Activated naive CD8-positive, alpha-beta T cell treated with anti-CD3 and anti-CD28 coated beads for 36 hours (primary cell): ENCODE measurements at places on chromosomes 6 and 20.

GRCh38 chr6:167975458-167975857 is 22.0 kb upstream of the KIF25 start:
- no peak for DNase-seq

DNA sequence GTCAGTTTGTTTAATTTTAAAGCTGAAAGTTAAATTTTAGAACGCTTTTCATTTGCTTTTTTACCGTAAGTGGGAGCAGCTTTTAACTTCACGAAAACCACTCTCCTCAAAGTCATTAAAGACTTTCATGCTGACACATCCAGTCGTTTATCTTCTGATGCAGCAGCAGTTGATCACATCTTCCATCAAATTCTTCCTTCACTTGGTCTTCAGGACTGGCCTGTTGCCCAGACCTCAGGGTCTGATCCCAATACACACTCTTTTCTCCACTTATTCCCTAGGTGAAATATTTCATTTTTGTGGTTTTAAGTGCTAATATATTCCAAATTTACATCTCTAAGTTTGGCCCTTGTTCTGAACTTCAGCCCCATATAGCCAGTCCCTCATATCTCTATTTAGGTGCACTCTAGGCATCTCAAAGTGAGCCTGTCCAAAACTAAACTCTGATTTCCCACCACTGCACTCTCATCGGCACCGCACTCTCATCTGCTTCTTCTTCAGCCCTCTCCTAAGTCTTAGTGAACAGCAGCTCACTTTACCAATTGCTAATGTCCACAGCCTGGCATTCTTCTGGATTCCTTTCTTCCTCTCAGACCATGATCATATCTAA is 20.4 kb downstream of the AFDN start:
- no peak for DNase-seq

- no peak for DNase-seq
Observed at GRCh38 chr6:10873374-10873773, 8.5 kb downstream of the GCM2 start.

DNA sequence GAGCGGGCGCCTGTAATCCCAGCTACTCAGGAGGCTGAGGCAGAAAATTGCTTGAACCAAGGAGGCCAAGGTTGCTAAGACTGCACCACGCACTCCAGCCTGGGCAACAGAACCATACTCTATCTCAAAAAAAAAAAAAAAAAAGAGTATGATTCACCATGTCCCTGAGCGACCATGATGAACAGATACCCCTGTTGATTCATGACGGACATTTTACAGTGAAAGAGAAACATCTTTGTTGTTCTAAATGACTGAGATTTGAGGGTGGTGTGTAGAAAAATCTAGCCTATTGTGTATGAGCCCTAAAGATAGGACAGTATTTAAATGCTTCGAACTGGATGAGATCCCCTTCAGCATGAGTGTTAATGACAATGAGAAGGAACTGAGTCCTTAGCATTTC is 32.8 kb downstream of the RBM24 start:
- DNase-seq: no peak

- no peak for DNase-seq
Observed at GRCh38 chr6:7147051-7147671, 39.4 kb downstream of the RREB1 start.

- DNase-seq: no peak
Observed at GRCh38 chr20:43895235-43895634, 19.4 kb upstream of the TOX2 start.

DNA sequence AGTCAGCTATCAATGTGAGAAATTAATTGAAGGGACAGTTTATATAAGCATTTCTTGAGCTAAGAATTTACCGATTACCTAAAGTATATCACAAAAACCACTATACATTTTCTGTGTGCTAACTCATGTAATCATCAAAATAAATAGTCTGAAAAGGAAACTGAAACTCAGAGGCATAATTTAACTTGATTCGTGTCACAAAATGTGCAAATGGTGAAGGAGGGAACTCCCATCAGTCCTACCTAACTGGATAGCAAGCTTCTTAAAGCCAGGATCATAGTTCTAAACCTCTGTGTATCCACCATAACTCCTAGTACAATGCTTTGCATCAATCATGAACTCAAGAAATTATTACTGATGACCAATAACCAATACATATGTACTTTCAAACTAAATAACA is 91.0 kb downstream of the ASCC3 start:
- DNase-seq: no peak

DNA sequence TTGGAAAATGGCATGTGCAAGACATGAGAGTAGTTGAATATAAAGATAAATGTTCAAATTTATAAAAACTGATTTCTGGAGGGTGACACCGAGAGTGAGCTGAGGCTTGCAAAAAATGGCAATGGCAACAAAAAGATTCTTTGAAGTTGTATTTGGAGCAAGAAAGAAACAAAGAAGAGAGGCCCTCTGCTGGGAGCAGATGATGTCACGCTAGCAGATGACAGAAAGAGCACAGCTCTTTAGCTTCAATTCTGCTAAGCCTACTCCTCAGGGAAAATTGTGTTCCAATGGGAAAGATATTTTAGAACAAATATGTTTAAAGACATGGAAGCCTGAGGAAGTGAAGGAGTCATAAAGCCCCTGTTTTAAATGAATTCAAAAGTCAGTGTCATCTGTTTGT is 125.3 kb upstream of the NOX3 start:
- no peak for DNase-seq

DNA sequence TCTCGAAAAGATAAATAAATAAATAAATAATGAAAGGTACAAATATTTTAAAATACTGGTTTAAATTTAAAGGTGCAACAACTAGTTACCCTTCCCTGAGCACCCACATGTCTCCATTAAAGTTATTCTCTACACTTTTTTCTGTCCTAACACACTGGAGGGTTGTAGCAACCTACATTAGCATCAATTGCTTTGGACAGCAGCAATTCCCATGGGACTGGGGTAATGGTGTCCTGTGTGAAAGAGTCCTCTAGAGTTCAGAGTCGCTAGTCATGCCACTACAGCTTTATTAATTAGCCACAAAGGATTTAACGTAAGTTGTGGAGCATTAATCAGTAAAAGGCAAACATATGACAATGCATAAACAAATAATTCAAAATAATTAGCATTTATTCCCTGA is 14.1 kb upstream of the CD24 start:
- no peak for DNase-seq

DNA sequence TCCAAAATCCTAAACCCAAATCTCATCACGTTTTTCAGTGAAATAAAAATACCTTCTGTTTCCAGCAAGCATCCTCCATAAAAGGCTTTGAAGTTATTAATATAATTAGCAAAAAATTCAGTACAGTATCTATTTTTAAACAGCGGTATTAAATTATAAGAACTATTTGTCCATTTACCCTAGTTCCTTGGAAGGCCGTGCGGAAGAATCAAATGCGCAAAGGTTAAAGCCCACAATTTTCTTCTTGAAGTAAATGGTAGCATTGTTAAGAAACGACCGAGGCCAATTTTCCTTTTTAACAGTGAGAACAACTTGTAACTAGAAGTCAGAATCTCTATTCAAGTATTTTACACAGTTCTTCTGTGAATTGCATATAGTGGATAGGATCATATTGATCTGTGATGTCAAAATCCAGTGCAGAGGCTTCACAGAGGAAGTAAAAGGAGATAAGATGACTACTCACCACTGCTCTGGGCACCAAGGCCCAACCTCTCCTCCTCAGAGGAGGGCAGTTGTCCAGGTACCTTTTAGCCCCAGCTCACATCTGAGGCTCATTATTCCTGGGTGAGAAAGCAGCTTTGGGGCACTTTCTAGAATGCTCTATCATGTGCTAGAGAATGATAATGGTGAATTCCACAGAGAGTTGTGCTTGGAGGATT is 36.3 kb downstream of the TNFAIP3 start:
- DNase-seq: no peak
